ENCODE measurements at places on chromosomes 1 and 21.

DNA sequence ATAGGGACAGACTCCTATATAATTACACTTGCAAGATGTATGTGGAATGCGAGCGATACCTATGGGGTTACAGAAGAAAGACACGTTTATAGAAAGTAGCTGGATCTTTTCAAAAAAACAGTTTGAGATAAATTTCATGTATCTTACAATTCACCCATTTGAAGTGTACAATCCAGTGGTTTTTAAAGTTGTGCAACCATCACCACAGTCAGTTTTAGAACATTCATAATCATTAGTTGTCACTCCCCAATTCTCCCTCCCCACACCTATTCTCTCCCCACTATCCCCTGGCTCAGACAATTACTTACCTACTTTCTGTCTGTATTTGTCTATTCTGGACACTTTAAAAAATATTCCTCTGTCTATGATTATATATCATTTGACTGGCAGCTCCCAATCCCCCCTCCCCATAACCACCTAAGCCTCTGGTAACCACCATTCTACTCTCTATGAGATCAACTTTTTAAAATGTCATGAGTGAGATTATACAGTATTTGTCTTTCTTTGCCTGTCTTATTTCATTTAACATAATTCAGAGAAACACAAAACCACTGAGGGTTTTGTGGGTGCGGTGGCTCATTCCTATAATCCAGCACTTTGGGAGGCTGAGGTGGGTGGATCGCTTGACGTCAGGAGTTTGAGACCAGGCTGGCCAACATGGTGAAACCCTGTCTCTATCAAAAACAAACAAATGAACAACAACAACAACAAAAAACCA lies 39.1 kb downstream of the MRPS6 start:
- DNase-seq, result no peak

- DNase-seq, result no peak
Measured at GRCh38 chr1:32709075-32709474, 6.5 kb upstream of the SYNC start.

DNA sequence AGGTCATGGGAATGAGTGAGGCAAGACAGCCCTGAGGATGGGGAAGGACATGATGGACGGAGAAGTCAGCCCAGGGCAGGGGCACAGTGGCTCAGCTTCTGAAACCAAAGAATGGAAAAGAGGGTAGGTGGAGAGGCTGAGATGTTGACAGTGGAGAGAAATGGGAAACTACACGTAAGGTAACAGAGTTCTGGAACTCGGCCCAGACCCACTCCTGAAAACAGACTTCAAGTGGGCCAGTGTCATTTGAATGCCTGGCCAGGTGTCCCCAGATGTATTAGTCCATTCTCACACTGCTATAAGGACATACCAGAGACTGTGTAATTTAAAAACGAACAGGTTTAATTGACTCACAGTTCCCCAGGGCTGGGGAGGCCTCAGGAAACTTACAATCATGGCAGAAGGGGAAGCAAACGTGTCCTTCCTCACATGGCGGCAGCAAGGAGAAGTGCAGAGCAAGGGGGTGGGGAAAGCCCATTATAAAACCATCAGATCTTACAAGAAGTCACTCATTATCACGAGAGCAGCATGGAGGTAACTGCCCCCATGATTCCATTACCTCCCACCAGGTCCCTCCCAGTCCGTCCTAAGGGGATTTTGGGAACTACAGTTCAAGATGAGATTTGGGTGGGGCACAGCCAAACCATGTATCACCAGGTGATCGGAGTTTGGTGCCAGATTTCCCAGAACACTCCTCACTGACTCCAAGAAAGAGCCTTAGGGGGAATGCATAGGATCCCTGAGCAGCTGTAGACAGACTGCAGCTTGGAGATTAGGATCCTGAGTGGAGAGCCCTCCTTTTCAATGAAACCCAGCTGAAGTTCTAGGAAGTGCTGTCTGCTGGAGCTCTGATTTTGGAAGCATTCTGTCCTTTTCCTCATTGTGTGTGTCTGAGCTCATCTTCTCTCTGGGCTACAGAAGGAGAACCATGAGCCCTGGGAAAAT lies 40.3 kb downstream of the FHAD1 start:
- no peak for DNase-seq

DNA sequence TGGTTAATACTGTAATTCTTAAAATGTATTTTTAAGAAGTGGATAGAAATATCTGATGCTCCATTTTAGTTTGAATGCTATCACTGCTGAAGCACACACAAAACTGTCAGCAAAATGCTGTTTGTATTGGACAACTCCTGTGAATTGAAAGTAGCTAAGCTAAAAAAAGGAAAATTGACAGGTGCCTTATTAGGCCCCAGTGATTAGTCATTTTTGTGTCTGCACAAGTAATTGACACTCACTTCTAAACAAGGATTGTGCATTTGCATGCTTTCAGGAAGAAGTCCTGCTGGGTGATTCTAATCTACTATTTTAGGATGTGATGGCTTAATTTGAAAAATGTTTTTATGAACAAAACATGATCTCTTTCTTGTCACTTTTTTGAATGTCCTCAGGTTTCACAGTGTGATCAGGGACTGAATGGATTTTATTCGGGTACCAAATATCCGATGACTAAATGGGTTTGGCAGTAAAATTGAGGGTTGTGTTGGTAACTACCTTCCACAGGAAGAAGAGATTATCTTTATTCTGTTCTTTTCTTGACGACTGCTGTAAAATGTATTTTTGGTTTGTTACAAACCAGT lies 13.0 kb upstream of the MAP3K7CL start:
- DNase-seq, result no peak

DNA sequence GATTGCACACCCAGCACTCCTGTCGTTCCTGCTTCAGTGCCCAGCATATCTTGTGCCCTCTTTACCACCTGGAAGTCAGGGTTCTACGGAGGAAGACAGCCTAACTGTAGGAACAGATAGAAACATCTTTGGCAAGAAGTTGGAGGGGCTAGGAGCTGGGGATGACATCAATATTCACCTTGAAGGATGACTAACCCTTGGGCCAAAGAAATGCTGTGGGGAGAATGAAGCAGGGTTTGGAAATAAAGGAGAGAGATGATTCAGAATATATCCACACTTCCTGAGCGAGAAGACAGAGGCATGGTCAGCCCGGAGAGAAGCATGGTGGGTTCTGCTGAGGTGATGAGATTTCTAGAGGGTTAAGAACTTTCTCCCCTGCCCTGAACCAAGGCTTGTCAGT lies 4.6 kb upstream of the NKAIN1 start:
- no peak for DNase-seq

DNA sequence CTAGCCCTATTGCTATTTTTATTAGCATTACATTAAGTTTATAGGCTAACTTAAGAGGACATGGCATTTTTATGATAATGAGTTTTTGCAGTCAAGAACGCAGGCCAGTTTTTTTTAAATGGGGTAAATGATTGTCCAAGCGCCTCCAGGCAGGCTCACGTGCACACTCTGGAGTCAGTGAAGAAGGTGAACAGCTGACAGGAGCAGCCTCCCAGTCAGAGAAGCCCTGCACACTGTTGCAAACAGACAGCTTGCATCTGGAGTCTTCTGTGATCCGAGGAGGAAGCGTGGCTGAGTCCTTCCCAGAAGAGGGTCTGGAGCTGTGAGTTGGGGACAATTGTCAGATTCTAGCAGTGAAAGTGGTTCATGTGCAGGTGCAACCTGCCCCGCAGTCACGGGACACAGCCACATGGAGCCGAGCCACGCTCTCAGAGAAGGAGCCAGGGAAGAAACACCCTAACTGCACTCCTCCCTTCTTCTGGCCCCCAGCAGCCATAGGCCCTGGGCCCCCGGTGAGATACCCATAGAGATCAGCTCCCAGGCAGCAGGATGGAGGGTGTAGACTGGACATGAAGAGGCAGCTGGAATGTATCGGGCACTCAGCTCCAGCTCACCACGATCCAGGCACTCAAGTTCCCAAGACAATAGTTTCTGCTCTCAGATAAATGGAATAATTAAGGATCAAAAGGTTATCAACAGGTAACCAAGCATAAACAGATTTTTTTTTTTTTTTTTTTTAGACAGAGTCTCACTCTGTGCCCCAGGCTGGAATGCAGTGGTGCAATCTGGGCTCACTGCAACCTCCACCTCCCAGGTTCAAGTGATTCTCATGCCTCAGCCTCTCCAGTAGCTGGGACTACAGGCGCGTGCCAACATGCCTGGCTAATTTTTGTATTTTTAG lies 26.4 kb downstream of the CAPN2 start:
- no peak for DNase-seq

- no peak for DNase-seq
Measured at GRCh38 chr1:242033447-242033846, 34.5 kb upstream of the MAP1LC3C start.

GRCh38 chr21:39453571-39454179 lies 1.9 kb downstream of the SH3BGR start:
- no peak for DNase-seq

DNA sequence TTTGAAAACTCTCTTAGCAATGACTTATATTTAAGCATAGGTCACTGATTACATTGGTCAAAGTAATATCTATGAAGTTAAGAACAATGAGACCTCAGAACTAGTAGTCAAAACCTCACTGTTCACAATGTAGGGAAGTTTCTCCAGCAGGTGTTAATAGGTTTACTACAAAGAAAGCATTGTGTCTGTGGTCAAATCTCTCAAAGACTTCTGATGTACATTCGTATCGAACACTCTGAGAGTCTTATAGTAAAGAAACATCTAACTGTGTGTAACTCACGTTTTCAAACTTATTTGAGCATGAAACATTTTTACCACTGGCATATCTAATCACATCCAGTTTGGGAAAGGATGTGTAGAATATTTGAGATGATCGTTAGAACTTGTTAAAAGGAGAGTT lies 76.0 kb downstream of the MAP3K7CL start:
- DNase-seq, result no peak

- peak; percentile 71 for DNase-seq
Measured at GRCh38 chr1:24688621-24689195, 45.6 kb downstream of the SRRM1 start.

GRCh38 chr1:203558064-203558760 lies 64.3 kb downstream of the OPTC start:
- peak; percentile 71 for DNase-seq

DNA sequence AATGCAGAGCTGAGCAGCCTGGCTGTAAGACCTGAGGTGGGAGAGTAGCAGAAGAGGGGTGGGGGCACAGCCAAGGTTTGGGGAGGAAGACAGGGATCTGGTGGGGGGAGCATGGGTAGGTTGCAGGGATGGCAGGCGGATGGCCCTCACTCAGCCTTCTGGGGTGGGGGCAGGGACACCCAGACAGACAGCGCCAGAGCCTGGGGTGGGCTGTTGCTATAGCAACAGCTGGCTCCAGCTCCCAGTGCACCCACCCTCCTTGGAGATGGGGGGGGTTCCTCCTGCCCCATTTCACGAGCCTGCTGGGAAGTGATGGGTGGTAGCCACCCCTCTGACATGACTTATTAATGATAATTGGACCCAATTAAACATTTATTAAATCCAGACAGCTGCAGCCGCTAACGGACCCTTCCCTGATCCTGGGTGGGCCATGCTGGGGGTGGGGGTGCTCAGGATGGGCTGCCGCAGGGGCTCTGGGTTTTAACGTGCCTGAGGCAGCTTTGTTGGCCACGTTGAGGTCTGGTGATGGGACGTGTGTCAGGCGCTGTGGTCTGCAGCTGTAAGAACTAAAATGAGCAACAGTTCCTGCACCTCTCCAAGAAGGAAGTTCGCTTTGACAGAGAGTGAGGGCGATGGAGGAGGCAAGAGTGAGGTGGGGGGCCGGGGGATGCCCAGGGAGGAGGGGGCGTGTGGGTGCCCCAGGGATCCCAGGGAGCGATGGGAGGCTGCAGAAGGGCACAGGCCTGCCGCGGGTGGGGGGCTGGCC lies 19.4 kb downstream of the AGRN start:
- DNase-seq, result no peak

DNA sequence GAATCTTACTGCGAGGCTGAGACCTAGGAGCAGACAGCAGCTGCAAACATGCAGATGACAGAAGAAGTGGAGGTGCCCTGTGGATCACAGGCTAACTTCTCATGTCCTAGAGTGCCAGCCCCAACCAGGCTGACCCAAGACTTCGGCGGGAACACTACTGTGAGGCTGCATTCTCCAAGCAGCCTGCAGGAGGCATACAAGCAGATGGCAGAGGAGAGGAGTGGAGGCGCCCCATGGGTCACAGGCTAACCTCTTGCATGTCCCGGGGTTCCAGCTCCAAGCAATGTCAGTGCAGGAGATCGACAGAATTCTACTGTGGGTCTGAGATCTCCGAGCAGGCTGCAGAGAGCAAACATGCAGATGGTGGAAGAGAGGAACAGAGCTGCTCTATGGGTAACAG lies 98.1 kb upstream of the ZNF678 start:
- no peak for DNase-seq

DNA sequence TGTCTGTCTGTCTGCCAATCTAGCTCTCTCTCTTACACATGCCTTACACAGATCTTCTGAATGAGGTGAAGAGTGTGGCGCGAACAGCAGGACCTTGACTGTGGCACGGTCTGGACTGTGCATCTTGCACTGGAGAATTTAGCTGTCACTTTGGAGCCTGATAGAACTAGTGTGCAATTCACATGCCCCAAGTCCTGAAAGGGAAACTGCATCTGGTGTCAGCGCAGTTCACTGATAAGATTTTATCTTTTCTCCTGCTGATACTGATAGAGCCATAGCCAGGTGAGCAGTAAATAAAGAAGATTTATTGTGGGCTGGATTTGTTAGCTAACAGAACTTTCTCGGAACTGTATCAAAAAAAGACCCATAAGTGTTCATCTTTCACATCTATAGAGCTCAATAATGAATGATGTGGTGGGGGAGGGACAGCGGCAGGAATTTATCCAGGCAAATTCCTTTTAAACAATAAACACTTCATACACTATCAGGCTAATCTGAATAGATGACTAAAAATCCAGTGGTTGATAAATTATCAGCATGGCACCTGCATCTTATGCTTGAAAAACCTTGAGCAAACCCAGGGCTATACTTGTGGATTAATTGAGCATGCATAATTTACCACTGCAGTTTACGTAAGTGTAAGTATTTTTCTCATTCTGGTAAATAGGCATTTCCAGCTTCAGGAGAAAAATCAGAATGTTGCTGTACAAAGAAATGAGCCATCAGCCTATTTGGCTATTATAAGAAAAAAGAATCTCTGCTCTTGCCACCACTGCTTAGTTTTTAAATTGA lies 104.1 kb downstream of the NTNG1 start:
- DNase-seq, result no peak

DNA sequence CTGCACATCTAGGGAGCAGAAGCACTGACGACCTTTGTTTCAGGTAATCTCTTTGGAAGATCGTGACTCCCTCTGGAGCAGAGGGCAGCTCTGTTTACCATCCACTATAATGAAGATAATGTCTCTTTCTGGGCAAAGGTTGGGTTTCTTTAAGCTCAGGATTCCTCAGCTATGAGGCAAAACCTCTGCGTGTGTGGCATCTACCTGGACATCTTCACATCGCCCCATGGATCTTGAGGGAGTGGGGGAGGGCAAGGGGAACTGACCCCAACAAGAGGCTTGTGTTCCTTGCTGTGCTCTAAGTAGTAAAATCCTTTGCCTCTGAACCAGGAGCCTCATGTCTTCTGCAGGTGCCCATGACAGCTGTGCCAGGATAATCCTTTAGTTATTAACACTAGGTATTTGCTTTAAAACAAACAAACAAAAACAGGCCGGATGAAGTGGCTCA lies 19.6 kb downstream of the SPATA45 start:
- DNase-seq, result no peak
